ENCODE measurements at places on chromosomes 7 and 10.

- DNase-seq: no peak
Observed at GRCh38 chr10:785089-785860, 95.8 kb upstream of the DIP2C start.

GRCh38 chr7:2528481-2529095 lies 9.0 kb downstream of the LFNG start:
- no peak for DNase-seq

- no peak for DNase-seq
Observed at GRCh38 chr10:50469288-50469687, 154.5 kb downstream of the SGMS1 start.

GRCh38 chr7:25759286-25759685 lies 392.7 kb upstream of the NFE2L3 start:
- DNase-seq: no peak

DNA sequence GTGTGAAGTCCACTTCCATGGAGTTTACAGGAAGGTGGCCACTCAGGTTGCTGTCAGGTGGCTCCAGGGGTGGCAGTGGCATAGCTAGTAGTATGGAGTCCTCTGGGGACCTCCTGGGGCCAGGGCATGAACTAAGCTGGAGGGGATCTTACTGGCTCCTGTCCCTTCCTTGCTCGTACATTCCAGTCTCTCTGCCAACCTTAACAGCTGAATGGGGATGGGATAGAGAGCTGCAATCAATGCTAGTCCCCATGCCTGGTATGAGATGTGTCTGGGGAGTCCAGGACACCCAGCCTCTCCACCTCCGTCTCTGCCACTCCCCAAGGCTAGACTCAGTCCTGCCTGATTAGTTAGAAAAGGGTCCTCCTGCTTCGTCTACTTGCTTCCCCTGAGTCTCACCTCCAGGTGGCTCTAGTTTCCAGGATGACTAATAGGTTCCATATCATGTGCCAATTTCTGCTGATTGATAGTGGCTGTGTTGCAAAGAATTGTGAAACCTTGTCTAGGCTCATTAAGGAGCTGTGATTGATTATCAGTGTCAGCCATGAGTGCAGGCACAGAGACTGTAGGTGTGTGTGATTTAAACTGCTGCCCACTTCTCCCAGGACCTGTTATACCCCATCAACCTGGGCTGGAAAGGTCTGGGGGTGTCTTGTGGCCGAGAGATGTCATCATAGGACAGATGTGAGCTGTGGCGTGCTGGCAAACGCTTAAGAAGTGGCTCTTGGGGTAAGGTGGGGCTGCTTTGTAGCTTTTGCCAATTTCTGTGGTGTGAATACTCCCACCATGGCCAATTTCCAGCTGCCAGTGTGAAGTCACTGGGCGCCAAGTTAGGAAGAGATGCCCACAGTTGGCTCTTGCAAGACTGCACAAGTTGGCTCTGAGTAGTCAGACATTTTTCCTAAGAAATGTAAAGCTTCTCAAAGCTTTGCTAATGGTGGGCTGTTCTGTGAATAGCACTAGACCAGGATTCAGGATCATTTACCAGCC lies 59.8 kb downstream of the COL13A1 start:
- no peak for DNase-seq

GRCh38 chr7:129923709-129924108 lies 29.1 kb downstream of the UBE2H start:
- DNase-seq: no peak

GRCh38 chr10:21526188-21526859 lies 842 bp upstream of the SKIDA1 start:
- peak; percentile 14 for DNase-seq

DNA sequence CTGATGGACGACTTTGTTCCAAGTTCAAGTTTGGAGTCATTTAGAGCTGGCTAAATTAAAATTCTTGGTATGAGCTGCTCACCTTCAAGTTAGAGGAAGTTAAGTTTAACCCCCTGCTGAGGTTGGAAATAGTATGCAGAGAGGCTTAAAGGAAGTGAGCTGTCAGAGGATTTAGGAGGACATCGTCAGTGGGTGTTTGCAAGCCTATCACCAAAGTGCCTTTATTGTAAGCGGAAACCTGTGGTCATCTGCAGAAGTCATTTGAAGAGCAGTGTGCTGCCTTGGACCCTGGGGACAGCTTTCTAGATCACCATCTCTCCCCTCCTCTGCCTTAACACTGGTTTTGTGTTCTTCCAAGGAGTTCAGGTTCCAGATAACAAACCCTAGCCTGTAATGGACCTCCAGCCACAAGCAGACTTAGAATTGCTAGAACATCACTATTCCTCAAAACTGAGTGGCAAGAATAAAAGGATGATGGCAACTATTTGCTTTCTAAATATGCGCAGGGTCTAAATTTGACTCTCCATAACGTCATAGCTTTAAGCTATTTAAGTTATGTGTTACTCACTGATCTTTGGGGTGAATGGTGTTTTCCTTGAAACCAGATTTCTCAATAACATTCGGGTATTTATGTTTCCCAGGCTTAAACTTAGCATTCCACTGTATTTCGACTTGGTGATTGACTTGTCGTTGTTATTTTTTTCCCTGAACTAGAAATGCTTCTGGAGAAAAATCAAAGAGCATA lies 93.4 kb downstream of the SLC39A12 start:
- no peak for DNase-seq

All from stimulated activated CD8-positive, alpha-beta memory T cell treated with anti-CD3 and anti-CD28 coated beads, Interleukin-15, amount 100 ng/mL, for 24 hours (primary cell).